Effector CD4-positive, alpha-beta T cell (primary cell): ENCODE measurements at places on chromosomes 6 and 20.

DNA sequence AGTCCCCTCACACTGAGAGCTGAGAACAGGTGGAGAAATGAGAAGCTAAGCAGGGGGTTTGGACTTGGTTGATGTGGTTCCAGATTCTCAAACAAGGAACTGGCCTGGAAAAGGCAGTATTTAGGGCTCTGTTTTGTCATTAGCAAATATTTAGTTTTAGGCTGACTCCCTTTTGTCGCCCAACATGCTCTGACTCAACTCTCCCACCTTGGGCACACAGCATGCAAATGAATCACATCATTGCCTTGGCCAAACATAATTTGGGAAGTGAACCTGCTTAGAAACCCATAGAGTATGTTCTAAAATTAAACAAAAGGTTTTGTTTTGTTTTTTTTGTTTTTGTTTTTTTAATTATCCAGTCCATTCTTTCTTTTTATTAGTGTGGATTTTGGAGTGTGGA is 9.5 kb upstream of the UQCC2 start:
- no peak for DNase-seq

DNA sequence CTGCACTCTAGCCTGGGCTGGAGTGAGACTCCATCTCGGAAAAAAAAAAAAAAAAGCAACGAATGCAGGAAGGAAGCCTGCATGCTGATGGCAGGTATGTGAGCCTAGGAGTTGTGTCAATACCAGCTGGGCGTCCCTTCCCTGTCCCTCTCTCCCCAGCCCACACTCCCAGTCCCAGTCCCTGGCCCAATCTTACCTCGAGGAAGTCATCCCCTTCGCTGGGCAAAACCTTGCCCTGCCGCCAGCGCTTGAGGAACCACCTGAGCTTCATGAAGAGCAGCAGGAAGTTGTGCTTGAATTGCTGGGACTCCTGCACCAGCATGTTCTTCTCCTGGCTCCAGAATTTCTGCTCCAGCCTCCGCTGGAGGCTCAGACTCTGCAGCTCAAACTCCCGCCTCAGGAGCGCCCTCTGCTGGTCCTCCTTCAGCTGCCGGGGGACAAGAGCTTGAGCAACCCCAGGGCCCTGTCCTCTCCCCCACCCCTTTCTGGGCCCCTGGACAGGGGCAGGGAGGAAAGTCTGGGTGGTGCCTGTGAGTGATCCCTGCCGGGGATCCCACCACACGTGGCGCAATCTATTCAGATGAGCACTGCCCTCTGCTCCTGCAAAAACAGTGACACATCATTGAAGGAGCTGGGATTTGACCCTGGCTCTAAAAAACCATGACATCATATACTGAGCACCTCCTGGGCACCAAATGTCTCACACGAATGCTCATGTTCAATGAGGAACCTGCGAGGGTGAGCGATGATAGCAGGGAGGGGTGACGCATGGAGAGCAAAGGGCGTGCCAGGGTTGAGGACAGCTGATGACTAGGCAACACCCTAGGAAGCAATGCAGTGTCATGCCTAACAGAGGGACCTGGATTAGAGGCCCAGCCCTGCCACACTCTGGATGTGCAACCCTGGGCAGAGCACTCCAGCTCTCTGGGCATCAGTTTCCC is 35.0 kb upstream of the DSN1 start:
- DNase-seq, result peak; percentile 61

GRCh38 chr6:139282684-139283083 is 9.1 kb downstream of the TXLNB start:
- DNase-seq, result no peak

GRCh38 chr20:48879612-48880245 is 41.8 kb upstream of the ARFGEF2 start:
- no peak for DNase-seq
